ENCODE measurements at places on chromosomes 6 and 20.

DNA sequence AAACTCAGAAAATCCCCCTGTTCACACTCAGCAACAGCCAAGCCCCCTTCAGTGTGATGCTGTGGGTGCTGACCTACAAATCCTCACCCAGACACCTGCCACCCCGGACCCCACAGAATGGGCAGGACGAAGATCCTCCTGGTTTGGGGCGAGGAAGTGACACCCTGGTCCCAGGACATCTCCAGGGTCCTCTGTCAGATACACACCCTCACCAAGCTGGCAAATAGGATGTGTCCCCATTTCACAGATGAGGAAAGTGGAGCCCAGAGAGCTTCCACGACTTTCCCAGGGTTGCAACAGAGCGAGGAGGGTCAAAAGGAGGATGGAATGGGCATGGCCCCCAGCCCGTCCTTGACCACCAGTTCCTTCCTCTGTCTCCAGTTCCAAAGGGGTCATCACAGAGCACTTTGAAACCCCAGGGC is 92.0 kb upstream of the AFDN start:
- DNase-seq: no peak

DNA sequence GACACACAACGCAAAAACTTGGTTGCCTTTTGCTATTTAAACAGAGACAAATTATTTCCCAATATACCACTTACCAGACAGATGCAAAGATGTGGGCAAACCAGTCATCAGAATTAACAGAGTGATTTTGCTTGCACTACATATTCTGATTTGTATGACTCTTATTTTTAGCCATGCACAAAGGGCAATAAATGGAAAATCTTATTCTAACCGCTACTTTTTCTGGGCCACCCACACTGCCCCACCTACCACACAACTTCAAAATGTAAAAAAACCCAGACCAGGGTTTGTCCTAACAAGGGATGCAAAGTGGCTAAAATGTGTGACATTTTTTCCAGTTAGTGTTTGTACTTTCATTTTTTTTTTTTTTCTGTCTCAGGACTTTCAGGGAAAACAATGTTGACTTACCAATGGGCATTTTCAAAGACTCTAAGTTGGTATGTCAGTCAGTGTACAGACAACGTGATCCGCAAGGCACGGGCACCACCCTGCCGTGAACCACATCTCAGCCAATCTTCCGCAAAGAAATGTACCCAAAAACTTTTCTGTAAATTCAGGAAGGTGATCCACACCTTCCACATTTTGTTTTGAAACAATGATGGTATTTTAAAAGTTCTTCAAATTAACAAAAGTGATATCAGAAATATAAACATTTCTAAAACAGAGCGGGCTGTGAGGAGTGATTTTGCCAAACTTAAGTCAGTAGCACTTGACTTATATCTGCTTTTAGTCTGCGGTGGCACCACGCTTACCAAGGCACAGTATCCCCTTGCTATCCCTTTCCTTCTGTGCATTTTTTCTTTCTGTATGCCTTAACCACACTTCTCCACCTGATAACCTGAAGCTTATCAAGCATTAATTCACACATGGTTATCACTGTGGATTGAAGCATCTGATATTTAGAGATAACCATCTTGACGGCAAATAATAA is 185.6 kb downstream of the GJA10 start:
- DNase-seq: no peak

GRCh38 chr20:40317156-40317790 is 371.8 kb downstream of the MAFB start:
- no peak for DNase-seq

- no peak for DNase-seq
Measured at GRCh38 chr6:149012040-149012545, 265.3 kb downstream of the UST start.

GRCh38 chr6:123821112-123821511 is 17.4 kb downstream of the NKAIN2 start:
- no peak for DNase-seq

DNA sequence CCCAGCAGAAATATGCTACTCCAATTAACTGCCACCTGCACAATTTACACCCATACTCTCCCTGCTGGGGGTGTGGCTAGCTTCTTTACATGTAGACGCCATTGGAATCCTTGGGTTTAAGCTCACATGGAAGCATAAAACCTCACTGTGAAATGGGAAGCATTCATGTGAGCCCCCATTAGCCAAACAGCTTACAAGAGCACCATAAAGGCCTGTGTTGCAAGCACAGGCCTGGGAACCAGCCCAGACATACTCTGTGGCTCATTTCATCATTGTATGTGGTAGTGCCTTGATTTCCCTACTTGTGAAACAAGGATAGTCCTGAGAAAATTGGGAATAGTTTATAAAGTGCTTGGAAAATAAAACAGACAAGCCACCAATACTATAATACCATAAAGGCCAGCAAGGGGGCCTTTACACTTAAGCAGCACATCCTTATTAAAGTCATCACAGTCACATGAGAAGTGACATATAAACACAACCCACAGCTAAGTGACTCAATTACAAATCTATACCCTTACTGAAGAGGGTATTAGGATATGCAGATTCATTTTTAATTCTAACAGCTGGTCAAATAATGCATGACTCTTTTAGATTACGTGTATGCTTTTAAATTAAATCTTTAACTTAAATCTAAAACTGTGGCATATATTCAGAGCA is 6.8 kb downstream of the ADNP start:
- no peak for DNase-seq

DNA sequence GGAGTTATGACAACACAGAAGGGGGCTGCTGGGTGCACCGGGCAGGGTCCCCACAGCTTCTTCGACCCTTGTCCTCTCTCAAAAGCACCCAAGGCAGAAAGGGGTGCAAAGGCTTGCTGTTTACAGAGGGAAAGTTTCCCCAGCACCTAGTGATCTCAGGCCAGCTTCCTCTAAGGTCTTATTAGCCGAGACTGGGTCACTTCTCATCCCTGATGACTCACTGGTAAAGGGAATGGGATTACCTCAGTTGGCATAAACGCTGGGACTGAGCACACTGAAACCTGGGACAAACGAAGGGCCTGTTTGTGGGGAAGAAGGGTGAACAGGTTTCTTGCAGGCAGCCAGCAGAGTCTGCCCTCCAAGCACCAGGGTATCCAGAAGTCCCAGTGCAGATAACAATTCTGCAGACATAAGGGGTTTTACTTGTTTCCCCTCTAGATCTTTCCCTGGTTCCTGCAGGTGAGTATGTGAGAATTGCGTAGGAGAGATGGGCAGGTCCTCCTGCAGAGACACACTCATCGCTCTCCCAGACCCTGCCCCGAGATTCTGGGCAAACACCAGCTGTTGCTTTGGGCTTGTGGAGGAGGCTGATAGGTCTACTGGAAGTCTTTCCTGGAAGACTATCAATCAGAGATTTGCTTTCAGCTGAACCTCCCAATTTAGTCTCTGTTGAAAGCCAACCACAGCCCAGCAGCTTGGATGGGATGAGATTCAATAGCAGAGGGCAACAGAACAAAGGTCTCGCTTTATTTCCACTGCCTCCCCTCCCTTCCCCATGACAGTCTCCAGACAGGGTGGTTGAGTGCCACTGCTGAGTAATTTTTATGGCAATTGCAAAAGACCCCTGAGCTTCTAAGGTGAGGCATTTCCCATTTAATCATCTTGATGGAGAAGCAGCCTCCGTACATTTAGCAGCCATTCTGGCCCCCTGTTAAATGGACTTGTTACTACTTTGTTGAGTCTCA is 25.7 kb downstream of the KCNG1 start:
- no peak for DNase-seq

DNA sequence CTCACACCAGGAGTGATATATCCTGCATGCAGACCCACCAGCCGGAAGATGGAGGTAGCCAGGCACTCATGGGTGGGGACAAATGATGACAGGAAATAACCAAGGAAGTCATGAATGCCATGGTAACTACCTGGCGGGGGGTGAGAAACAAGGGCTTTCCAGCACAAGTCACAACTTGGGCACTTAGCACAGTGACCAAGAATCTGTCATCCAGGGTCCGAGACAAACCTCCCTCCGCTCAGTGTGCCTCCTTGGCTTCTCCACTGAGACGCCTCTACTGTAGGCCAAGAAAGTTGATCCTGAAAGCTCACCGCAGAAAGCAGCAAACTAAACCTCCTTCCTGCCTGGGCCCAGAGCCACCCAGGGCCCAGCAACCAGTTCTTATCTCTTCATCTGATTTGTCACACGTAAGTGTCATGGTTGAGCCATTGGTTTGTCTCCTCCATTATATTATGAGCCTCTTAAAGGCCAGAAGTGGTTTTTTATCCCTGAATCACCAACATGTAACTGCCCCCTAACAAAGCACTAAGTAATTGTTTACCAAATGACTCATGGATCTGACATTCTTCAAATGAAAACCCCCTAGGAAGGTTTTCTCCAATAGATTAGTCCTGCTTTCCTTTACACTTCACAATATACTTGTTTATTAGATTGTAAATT is 84.3 kb upstream of the TAB2 start:
- DNase-seq: no peak

Measured in GM19239 (cell line).